ENCODE measurements at places on chromosomes 4 and X.

DNA sequence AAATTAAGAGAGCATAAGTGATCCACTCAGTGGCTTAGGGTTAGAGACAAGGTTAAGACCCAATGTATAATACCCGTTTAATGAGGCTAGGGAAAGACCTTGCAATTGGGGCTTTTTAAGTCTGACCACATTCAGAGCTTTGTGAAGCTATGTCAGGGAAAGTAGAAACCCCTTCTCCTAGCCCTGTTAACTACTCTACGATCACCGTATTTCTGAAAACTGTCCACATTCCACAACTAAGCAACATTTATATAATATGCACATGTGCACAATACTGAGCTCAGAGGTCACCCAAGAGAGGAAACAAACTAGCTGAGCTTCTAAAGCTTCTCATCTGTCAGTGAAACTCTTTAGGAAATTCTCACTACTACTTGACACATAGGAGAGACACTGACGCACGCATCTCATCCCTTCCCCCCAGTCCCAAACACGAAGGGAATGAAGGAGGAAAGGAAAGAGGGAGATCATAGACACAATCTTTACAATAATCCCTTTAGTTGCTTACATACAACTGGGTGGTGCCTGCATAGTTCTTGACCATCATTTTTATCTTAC, 56.2 kb downstream of the METTL14 start:
- DNase-seq, result no peak

- DNase-seq, result no peak
Measured at GRCh38 chr4:88998891-88999290, 58.1 kb downstream of the FAM13A start.

DNA sequence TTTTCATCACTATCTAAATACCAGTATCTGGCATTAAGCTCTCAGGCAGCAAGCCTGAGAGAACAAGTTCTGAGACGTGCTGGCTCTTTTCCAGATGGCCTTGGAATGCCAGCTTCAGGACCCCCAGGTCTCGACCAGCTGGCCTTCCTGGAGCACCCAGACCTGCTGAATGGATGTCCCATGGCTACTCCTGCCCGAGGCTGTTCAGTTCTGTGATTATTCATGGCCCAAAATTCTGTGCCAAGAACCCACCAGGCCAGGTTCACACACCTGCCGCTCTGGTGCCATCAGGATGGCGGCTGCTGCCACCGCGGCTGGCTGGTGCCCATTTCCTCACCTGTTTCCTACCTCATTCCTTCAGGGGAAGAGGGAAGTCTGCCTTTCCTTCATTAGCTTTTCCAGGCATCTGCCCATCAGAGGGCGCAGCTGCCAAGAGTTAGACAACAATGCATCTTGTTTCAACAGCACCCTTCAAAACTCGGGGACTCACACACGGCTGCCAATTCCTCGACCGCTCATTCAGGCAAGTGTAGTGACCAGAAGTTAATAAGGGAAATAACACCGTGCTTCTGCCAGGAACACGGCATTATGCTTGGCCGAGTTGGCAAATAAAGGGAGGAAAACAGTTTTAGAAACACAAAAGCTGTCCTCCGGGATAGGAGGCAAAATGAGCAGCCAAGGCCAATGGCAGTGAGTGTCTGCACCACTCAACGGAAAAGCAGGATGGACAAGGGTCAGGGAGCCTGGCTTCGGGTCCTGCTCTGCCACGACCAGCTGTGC, 173.8 kb downstream of the NSUN7 start:
- DNase-seq, result no peak

GRCh38 chr4:176875446-176875930, 82.8 kb upstream of the VEGFC start:
- DNase-seq, result no peak

GRCh38 chrX:110794601-110795000, 1.0 kb downstream of the CHRDL1 start:
- DNase-seq, result no peak

DNA sequence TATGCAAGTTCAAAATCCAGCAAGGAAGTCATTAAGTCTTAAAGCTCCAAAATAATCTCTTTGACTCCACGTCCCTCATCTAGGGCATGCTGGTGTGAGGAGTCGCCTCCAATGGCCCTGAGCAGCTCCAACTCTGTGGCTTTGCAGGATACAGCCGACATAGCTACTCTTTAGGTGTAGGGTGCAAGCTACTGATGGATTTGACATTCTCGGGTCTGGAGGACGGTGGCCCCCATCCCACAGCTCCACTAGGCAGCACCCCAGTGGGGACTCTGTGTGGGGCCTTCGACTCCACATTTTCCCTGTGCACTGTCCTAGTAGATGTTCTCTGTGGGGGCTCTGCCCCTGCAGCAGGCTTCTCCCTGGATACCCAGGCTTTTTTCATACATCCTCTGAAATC, 333.2 kb upstream of the FGF13 start:
- no peak for DNase-seq

GRCh38 chr4:174241162-174241561, 42.3 kb downstream of the FBXO8 start:
- DNase-seq, result no peak

- DNase-seq, result no peak
Measured at GRCh38 chrX:134803551-134804183, 145.4 kb upstream of the PLAC1 start.

Measured in esophagus squamous epithelium (tissue), 5 donors.